ENCODE measurements at places on chromosomes 7 and 10. TPM values are rescaled to one million over a fixed set of nuclear protein-coding genes. Genes with fewer than 3 reads are reported as not detected.
A peak's percentile ranks its signal among the peaks of the same experiment; 100 is the strongest.

- DNase-seq, result no peak
Observed at GRCh38 chr10:104526188-104526587, 114.9 kb upstream of the SORCS3 start.

DNA sequence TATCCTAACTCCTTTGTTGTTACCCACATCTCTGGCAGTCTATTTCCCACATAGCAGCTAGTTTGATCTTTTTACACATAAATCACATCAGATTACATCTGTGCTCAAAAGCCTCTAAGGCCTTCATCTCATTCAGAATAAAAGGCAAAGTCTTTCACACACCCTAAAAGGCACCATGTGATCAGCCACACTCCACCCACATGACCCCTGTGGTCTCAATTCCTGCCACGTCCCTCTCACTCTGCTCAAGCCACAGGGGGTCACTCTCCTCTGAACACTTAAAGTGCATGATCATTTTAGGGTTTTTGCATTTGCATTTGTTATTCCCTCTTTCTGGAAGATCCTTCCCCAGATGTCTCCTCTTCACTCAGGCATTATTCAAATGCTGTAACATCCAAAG, 30.8 kb downstream of the ELAPOR2 start:
- no peak for DNase-seq

DNA sequence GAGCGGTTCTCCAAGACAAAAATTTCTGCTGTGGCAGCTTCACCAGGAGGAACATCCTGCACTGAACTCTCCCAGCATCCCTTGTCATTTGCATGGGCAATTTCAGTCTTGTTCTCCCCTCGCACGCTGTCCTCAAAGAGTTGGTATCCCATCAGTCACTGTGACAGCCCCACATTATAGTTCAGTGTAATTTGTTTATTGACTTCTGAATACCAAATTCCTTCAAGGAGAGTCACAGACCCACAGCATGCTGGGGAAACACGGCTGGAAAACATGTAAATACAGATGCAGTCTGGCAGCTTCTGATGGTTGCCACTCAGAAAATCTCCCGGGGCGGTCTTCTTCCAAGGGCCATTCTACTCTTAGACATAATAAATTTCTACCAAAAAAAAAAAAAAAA, 151.0 kb upstream of the NEBL start:
- DNase-seq, result no peak

DNA sequence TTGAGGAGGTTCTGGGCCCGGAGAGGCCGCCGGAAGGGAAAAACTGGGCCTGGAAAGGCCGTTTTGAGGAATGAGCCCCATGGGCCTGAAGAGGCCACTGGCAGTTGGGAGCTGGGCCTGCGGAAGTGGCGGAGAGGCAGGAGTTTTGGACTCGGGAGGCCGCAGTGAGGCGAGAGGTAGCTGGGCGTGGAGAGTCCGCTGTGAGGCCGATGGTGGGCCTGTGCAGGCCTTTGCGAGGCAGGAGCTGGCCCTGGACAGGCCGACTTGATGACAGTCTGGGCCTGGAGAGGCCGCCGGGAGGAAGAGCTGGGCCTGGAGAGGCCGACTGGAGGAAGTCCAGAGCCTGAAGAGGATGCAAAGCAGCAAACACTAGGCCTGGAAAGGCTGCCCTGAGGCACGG, 259.0 kb upstream of the NUPR2 start:
- no peak for DNase-seq

DNA sequence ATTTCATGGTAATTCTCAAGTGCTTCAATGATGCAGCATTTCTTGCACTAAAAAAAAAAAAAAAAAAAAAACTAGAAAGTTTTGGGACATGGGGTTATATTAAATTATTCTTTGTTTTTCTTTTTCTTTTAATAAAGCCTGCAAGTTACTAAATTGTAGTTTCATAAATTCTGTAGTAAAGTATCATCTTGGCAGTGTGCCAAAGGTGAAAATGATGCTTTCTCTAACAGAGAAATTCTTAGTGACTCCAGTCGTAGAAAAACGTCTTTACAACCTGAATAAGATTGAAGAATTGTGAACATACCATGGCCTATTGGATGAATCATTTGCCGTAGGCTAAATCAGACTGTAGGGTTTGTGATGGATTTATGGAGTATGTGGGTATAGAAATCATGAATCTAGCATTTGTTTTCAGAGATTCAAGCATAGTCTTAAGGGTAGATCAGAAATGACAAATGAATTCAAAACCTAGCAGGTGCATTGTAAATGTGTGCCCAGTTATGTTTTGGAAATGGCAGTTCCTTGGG, 27.1 kb downstream of the RBM17 start:
- no peak for DNase-seq

DNA sequence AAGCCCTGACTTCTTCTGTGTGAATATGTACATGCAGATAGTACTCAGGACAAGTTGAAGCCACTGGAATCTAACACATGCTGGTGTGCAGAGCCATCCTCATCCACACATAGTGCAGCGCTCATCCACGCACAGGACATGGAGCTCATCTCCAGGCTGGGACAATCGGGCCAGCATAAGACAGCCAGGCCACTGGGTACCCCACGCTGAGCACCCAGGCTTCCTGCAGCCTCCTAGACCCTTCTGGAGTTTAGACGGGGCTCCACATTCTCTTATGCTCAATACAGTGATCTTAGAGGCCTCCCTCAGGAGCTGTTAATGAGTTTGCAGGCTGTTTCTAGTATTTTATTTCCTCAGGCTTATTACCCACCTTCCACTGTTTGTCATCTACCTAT, 238.9 kb downstream of the TNS3 start:
- no peak for DNase-seq

DNA sequence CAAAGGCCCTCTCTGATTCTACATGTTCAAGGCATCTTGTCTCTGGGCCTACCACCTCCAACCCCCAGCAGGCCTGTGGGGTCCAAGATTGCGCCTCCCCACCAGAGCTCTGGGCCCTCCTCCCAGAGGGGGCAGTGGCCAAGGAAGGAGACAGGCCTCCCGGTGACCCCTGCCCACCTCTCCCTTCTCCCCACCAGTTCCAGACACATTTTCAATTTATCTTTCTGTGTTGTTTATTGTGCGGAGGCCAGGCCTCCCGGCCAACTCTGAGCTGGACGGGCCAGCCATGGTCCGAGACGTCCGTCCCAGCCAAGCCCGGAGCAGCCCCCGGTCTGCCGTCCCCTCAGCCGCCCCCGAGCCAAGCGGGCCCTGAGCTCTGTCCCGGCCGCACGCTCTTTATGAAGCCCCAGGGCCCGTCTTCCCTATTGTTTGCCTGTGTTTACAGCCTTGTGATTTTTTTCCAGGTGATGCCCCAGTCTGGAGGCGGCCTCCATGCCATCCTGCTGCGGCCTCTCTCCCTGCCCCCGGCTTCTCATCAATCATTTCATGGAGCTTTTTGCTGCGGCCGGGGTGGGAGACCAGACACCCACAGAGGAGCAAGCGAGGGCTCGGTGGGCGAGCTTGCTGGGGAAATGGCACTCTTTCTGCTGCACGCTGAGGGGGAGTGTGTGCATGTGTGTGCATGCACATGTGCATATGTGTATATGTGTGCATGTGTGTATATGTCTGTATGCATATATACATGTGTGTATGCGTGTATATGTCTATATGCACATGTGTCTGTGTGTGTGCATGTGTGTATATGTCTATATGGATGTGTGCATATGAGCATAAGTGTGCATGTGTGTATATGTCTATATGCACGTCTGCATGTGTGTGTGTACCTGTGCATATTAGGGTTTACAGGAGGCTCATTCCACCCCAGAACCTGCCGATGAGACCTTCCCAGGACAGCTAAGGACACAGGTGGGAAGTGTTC, 52.7 kb upstream of the ELN start:
- DNase-seq, result no peak

GRCh38 chr10:74507951-74508350, 318.4 kb upstream of the KAT6B start:
- no peak for DNase-seq

Gene WASHC2A
- polyA plus RNA-seq, result 78.5 TPM

- DNase-seq, result peak; percentile 27
Observed at GRCh38 chr10:111281516-111281915, 204.7 kb downstream of the ADRA2A start.

- no peak for DNase-seq
Observed at GRCh38 chr10:17882557-17882956, 69.2 kb upstream of the SLC39A12 start.

GRCh38 chr7:17556247-17556956, 257.9 kb downstream of the AHR start:
- no peak for DNase-seq

- DNase-seq, result no peak
Observed at GRCh38 chr10:124534231-124534798, 72.7 kb downstream of the LHPP start.

DNA sequence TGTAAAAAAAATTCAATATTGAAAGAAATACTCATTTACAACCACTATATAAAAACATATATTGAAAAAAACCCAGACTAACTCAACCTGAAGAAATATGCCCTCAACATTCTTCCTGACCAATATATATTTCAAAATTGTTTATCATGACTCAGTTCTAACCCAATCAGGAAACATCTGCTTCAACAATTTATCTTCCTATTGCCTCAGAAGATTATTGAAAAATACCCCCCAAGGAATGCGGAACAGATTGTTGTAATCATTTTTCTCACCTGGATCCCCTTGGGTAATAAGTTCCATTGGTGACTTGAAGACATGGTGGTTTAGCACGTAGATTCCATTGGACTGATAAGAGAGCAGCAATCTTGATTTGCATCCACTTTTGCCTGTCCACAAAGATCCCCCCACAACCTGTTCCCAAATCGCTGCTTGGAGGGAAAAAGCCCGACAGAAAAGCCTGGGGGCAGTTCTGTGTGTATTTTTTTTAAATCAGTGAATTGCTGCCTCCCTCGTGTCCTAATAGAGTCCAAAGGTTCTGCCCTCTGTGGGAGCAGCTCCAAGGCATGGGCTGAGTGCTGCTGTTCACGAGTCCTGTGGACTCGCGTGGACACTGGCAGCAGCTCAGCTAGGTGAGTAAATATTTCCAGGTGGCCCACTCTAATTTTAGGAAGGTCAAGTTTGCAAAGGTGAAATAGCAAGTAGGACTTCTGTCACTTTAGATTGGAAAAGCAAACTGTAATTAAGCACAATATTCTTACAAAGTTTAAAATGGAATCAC, 5.9 kb upstream of the INHBA start:
- DNase-seq, result no peak

DNA sequence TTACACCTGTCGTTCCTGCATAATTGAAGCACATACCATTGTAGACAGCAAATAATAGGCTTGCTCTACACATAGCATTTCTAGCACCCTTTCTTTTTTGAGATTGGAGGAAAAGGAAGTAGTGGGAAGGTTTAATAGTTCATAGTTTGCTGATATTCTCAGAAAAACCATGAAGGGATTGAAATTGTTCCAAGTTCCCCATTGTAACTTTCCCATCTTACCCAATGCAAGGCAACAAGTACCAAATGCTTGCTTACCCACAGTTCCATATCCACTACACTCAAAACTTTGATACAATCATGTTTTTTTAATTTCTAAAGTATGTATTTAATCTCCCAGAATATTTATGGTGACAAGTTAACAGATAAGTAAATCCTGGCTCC, 13.8 kb downstream of the CYP3A5 start:
- DNase-seq, result no peak

- no peak for DNase-seq
Observed at GRCh38 chr7:77894574-77895091, 96.1 kb downstream of the PHTF2 start.

- DNase-seq, result no peak
Observed at GRCh38 chr10:26858707-26859034, 2.1 kb downstream of the ABI1 start.

Gene ZCCHC24
- polyA plus RNA-seq, result 27.9 TPM

Gene IKZF1
- polyA plus RNA-seq, result 1.7 TPM

GRCh38 chr7:71497256-71497946, 365.5 kb downstream of the GALNT17 start:
- DNase-seq, result no peak

GRCh38 chr7:80392229-80393169, 119.4 kb downstream of the GNAT3 start:
- no peak for DNase-seq

Gene CDC14C
- polyA plus RNA-seq, result 0.04 TPM

DNA sequence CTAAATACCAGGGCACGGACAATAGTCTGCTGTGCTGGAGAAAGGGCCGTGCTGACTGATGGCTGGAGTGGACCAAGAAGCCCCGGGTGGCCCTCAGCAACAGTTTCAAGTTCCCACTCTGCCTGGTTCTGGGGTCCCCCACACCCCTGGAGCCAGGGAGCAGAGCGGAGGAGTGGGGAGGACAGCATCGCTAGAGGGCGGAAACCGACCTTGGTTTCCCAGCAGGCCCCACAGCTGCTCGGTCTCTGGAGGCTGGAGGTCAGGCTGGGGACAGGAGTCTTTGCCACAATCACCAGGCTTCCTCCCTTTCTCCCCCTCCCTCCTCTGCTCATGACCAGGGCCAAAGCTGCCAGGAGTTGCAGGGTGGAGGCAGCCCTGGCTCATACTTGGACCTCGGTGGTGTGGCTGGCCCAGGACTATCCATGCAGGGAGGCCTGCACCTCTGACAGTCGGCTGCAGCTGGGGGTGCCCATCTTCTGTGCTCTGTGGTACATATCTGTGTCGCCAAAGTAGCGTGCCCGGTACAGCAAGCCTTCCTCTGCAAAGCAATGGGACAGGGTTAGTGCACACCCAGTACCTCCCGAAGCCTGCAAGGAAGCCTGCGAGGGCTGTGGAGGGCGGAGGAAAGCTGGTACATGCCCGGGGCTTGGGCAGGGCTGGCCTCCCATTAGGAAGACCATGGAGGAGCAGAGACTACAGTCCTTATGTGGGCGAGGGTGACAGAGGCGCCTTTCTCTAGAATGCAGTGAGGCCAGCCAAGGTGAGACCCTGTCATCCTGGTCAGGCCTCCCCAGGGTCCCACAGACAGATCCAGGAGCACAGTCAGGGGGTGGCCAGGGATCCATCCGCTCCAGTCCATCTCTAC, 19.1 kb downstream of the DNAJB12 start:
- no peak for DNase-seq

DNA sequence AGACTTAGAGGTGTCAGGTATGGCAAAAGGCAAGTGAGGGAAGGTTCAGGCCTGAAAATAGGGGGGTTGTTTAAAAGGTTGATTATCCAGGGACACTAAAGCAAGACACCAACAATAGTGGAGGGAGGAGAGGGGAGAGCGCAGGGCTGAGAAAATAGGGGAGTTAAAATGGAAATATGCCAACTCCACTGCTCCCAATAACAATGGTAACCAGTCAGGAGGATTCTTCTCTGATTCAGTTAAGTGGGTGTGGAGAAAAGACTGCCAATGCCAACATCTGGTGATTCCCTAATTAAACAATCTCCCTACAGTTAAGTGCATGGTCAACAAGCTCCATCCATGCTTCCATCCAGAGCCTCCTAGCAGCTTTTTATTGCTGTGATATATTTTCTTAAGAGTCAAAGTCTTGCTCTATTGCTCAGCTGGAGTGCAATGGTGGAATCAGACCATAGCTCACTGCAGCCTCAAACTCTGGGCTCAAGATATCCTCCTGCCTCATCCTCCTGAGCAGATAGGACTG, 183.3 kb downstream of the JAZF1 start:
- no peak for DNase-seq

- DNase-seq, result no peak
Observed at GRCh38 chr10:119669975-119670640, 18.9 kb downstream of the BAG3 start.

Gene RSBN1L
- 37.0 TPM for polyA plus RNA-seq

Gene WNT16
- polyA plus RNA-seq, result 0.10 TPM

Gene KIAA1549
- polyA plus RNA-seq, result 12.2 TPM

Gene ADRA2A
- 4.5 TPM for polyA plus RNA-seq

- DNase-seq, result no peak
Observed at GRCh38 chr10:6787091-6787490, 207.0 kb upstream of the PRKCQ start.

Gene ACTL6B
- not detected for polyA plus RNA-seq

GRCh38 chr7:105180002-105180401, 166.0 kb downstream of the KMT2E start:
- DNase-seq, result no peak

GRCh38 chr10:129730272-129730992, 233.6 kb downstream of the EBF3 start:
- DNase-seq, result no peak

Data from right renal pelvis (tissue), 4 donors.